ENCODE measurements at places on chromosomes 11 and 22.

GRCh38 chr11:66373265-66373664 is 1.7 kb upstream of the SLC29A2 start:
- DNase-seq, result no peak

DNA sequence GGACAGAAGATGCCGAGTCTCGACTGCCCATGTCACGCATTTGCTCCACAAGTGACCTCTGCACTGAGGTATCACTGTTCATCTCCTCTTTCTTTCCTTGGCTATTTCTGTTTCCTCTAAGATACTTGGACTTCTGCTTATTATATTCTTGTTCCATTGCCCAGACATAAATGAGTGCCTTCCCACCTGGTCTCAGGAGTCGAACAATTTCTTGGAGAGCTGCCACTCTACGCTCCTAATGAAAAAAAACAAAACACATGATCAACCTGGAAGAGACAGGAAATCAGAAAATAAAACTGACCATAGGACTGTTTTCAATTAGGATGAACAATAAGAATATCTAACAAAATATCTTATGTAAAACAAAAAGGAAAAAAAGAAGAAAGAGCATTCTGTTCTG is 47.4 kb upstream of the CWF19L2 start:
- no peak for DNase-seq

- no peak for DNase-seq
Measured at GRCh38 chr11:121198491-121198890, 94.1 kb upstream of the SC5D start.

- no peak for DNase-seq
Measured at GRCh38 chr11:66878474-66878873, 21.6 kb downstream of the LRFN4 start.

- DNase-seq, result no peak
Measured at GRCh38 chr22:20510811-20511577, 3.6 kb downstream of the MED15 start.

GRCh38 chr22:49365910-49366309 is 461.8 kb downstream of the BRD1 start:
- no peak for DNase-seq

- no peak for DNase-seq
Measured at GRCh38 chr11:63505857-63506528, at the start of gene LGALS12. TSS of gene LGALS12 (plus strand) at chr11:63506084. CDS start at chr11:63506459, 375 bp downstream.

DNA sequence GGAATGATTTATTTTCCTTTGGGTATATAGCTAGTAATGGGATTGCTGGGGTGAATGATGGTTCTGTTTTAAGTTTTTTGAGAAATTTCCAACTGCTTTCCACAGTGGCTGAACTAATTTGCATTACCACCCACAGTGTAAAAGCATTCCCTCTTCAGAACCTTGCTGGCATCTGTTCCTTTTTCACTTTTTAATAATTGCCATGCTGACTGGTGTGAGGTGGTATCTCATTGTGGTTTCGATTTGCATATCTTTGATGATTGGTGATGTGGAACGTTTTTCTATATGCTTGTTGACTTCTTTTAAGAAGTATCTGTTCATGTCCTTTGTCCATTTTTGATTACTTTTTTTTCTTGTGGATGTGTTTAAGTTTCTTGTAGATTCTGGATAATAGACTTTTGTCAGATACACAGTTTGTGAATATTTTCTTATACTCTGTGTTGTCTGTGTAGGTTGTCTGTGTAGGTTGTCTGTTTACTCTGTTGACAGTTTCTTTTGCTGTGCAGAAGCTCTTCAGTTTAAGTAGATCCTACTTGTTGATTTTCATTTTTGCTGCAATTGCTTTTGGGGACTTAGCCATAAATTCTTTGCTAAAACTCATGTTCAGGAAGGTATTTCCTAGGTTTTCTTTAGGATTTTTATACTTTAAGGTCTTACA is 291.8 kb upstream of the DDI1 start:
- DNase-seq, result no peak

GRCh38 chr11:67732045-67732787 is 57.8 kb upstream of the ALDH3B2 start:
- DNase-seq, result peak; percentile 9

DNA sequence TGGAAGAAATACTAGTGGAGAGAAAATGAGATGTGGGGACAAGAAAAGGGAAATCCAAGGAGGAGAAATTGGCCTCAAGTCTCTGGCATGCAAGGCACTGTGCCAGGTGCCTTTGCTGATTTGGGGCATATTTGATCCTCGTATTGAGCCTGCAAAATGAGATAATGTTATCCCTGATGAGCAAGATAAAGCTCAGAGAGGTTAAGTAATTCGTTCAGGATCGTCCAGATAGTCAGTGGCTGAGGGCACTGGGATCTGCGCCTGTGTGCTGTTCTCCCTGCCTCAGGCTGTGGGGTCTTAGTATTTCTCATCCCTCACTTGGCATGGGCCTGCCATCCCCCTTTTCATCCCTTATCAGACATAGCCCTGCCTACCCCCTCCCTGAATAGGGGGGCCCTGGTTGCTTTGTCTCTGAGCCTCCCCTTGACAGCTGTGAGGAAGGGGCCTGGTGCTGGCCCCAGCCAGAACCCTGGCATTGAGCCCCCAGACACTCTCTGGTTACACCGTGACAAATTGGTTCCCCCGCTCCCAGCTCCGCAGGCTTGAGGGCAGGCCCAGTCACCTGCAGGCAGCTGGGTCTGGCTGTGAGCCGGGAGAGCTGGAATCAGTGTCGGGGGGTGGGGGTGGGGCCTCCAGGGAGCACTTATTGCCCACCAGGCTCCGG is 85.7 kb downstream of the NECTIN1 start:
- DNase-seq, result no peak

DNA sequence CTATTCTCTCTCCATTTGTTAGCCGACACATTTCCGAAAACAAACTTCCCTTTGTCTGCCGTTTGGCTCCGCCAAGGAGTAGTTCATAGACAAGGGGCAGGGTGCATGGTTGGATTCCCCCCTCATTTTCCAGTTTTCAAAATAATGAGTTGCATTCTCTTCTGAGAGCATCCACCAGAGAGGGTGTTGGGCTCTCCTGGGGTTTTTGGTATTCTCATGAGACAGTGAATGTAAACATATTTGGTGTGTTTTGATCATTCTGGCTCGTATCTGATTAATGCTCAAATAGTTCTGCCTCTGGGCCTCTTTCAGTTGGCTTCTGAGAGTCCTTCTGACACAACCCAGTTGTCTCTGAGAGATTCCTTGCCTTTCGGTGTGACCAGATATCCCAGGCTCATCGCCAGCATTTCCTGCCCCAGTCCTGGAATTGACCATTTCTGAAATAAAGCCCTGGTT is 21.7 kb downstream of the GRAMD4 start:
- DNase-seq, result no peak

DNA sequence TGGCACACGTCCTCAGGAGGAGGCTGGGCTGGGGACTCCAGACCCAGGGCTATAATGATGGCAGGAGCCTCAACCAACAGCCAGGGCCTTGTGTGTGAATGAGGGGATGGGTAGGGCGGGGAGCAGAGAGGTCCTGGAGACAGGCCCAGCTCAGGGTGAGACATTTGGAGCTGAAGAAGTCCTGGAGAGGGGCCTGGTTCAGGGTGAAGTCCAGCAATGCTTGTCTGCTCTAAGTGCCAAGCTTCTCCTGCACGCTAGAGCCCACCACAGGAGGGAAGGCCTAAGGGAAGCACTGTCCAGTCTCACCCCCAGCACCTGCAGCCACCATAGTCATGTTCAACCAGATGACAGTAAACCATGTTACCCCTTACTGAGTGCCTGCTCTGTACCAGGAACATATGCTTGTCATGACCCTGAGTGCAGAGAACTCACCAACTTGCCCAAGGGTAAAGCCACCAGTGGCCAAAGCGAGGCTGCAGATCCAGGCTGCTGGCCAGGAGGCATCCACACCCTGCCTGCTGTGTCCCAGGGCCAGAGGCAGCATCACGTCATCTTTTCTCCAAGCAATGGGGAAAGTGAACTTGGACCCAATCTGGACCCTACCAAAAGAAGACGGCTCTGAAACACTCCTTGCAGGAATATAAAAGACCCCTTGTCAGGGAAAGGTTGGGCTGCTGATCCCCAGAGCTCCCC is 24.0 kb downstream of the LMO1 start:
- no peak for DNase-seq

- DNase-seq, result no peak
Measured at GRCh38 chr11:2541881-2542361, 97.1 kb downstream of the KCNQ1 start.

GRCh38 chr11:69700278-69701140 is 3.3 kb downstream of the FGF19 start:
- DNase-seq, result no peak

Data from CD8-positive, alpha-beta T cell (primary cell).